ENCODE measurements at places on chromosomes 16 and 17.
A peak's percentile ranks its signal among the peaks of the same experiment; 100 is the strongest.

DNA sequence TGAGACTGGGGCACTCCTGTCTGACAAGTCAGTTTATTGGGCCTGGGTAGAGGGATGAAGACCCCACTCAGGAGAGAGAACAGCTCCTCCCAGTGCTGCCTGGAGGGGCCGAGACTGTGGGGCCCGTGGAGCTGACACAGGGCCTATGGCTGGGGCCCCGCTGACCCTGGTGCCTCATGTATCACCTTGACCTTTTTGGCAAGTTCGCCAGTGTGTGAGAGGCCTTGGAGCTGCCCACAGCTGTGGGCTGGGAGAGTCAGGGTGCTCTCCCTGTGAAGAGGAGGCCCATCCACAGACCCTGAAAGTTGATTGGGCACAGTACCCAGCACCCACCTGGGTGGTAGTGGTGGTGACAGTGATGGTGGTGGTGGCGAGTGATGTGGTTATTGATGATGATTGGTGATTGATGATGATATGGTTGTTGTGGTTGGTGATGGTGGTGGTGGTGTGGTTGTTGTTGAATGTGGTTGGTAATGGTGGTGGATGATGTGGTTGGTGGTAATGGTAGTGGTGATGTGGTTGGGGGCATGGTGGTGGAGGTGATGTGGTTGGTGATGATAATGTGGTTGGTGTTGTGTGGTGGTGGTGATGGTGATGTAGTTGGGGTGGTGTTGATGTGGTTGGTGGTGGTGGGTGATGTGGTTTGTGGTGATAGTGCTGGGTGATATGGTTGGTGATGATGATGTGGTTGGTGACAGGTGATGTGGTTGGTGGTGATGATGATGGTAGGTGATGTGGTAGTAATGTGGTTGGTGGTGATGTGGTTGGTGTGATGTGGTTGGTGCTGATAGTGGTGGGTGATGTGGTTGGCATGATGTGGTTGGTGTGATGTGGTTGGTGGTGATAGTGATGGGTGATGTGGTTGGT is 29.1 kb downstream of the BAHCC1 start:
- no peak for DNase-seq

DNA sequence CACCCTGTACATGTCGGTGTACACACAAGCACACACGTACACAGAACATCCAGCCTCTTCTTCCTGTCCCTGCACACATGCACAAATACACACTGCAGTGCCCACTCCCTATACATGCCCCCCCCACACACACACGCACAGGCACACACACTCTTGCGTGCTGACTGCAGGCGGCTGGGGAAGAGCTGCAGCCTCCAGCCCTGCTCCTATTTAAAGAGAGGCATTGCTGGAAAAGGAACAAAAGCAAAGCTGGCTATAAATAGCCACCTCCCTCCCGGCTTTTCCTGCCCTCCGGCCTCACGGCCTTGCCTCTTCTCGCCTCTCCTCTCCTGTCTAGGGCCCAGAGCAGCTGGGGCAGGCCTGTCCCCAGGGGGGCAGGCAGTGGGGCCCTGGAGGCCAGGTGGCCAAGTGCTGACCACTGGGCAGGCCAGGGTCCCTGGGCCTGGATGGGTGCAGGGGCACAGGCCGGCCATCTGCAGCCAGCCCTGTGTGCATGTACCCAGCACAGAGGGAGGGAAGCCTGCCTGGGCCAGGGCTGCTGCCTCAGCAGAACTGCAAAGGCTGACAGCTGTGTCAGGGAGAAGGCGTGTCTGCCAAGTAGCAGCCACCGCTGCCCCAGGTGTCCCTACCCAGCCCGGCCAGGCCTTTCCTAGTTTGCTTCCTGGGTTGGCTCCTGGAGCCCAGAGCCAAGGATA is 25.4 kb downstream of the RTN4RL1 start:
- DNase-seq: peak; percentile 88

GRCh38 chr16:13231365-13231764 is 330.0 kb downstream of the SHISA9 start:
- DNase-seq: no peak

DNA sequence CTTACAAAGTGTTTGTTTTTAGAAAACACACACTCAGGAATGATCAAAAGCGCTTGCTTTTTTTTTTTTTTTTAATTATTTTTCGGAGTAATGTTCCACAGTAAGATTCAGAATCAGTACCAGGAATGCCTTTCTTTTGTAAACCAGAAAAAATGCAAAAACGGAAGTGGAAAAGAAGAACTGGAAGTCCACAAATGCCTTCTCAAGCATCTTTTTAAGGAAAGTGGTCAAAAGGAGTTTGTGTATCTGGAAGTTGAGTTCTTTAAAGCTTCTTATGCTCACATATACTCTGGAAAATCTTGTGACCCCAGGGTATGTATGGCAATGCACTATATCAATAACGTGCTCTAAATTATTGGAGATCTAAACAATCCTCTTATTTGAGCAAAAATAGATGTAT is 126.0 kb downstream of the ABCA8 start:
- no peak for DNase-seq

- DNase-seq: no peak
Measured at GRCh38 chr16:766008-766819, 5.7 kb downstream of the MSLN start.

GRCh38 chr16:30354423-30355143 is 525 bp downstream of the CD2BP2 start:
- DNase-seq: peak; percentile 46

DNA sequence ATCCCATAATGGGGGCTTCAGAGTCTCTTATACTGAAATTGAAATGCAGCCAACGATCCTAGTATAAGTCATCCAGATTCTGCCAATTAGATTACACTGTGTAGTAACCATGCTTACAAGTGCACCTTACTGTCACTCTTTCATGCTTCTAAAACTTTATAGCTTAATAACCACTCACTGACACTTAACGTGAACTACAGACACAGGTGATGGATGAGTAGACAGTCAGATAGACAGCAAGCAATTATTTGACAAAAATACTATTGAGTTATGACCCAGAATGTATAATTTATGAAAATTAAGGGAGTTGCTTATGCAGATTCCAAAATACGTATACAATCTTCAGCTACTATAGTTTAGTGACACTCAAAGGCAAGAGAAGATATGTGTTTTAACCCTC is 6.3 kb downstream of the CDH8 start:
- DNase-seq: no peak

DNA sequence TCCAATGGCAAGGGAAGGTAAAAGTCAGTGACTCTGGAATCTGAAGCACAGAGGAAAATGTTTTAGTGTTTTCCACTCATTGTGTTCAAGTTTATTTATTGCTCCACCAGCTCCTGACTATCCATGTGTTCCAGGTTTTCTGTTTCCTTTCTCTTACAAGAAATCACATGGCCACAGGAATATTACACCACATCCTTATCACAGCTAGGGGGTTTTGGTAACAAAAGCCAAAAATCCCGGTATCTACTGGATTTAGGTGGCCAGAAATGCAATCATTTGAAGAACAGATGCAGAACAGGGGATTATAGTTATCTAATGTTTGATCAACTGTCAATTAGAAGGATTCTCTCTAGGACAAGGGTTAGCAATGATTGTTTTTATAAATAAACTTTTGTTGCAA is 47.9 kb downstream of the STH start:
- no peak for DNase-seq

- no peak for DNase-seq
Measured at GRCh38 chr16:967546-968295, 3.1 kb downstream of the LMF1 start.

DNA sequence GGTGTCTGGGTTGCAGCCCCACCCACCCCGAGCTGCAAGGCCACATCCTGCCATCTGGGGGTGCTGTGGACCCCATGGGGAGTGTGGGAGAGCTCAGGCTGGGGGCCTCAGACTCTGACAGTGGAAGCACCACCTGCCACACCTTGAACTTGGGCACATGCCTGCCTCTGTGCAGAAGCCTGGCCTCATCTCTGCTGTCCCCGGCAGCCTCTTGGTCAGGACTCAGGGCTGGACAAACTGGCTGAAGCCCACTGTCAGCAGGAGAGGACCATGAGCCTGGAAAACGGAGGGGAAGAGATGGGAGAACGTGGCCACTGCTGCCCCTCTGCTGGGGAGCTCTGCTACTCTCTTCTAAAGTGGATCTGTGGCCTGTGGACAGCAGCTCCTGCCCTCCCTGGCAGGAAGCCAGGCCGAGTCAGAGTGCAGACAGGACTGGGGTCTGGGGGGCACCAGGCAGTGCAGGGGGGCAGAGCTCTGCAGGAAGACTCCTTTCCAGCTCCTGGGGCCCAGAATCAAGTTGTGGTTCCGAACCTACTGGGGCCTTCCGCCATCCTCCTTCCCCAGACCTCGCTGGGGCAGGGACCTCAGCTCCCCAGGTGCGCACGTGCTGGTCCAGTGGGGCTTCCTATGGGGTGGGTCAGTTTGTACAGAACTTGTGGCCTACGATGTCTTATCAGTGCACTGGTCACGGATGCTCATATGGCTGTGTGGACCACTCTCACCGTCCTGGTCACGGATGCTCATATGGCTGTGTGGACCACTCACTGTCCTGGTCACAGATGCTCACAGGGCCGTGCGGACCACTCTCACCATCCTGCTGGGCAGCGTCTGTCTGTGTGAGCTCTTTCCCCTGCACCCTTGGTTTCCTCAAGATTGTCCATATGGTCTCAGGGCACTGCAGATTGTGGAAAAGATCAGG is 207.7 kb downstream of the LAT start:
- no peak for DNase-seq

- DNase-seq: peak; percentile 72
Measured at GRCh38 chr16:84138824-84139627, 6.0 kb downstream of the HSDL1 start.

DNA sequence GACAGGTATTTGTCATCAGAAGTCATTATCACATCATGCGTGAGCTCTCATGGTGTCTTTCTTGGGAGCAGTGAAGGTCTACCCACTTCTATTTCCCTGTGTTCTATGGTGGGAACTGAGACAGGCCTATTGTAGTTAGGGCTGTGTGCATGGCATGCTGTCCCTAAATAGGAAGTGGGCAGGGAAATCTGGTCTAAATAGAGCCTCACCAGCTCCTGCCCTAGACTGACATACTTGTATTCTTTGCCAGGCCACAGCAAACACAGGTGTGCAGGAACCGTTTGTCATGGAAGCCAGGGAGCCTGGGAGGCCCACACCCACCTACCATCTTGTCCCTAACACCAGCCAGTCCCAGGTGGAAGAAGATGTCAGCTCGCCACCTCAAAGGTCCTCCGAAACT is 10.1 kb downstream of the SLC7A6 start:
- no peak for DNase-seq

- no peak for DNase-seq
Measured at GRCh38 chr17:70288540-70289290, 119.4 kb downstream of the KCNJ2 start.
